ENCODE measurements at places on chromosomes 4 and X.

DNA sequence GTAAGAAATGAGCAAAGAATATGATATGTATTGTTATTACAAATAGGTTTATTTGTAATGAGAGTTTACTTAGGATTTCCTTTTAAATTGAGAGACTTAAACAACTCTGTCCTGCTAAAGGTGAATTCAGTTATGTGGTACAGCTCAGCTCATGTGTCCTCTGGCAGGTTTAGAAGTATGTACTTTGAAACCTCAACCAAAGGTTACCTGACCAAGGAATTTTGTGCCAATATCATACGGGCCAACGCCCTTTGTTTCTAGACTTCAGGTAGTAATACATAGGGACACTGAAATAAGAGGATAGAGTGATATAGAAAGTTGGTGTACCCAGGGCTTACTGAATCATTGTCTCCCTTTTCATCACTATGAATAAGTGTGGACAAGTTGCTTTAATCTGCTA lies 25.7 kb downstream of the SLAIN2 start:
- no peak for DNase-seq

- no peak for DNase-seq
Observed at GRCh38 chr4:7244331-7244665, 52.0 kb downstream of the SORCS2 start.

DNA sequence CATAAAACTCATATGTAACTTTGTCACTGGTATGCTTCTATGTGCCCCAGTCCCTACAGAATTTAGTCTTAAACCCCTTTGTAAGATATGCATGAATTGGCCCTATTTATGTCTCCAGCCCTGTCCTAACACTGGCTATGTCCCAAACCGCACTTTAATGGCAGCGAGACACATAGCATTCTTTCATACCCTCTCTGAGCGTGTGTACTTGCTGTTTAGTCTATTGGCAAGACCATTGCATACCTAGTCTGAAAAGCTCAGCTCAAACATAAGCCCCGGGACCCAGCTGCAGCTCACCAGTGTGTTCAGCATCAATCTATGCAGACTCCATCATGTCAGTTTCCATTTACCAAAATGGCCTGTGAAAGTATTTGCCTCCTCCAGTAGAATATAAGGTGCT lies 1018.4 kb upstream of the TENM3 start:
- DNase-seq = no peak

GRCh38 chrX:103376118-103376978 lies at the start of gene BEX3:
BEX3 (plus strand) TSS chrX:103376538; CDS start chrX:103377522, 984 bp downstream.
- peak; percentile 25 for DNase-seq

GRCh38 chrX:118839334-118839958 lies 15.8 kb downstream of the ZCCHC12 start:
- DNase-seq = no peak

DNA sequence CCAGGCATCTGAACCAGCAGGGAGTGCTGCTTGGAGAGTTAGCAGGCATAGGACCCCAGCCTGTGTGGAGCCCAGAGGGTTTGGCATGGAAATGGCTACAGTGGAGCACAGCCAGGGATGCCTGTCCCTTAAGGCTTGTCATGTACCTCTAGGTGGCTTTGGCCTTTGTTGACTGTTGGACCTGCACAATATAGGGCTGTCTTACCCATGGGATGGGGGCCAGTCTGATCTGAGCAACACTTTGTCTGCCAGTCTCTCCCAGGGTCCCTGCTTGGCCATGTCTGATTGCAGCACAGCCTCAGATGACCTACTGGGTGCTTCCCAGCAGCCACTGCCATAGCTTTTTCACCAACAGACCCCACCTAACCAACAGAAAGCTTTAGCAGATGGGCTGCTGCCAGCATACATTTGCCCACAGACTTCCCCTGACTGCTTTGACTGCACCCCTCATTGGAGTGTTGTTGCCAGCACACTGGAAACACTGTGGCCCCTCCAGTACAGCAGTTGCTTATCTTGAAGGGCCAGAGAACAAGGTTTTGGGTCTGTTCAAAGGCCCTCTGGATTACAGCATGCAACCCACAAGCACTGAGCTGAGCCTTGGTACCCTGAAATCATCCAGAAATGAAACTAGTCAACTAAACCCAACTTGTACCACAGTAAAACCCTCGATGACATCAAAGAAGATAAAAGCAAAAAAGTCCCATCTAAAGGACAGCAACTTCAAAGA lies 22.1 kb downstream of the ANAPC10 start:
- DNase-seq = no peak

DNA sequence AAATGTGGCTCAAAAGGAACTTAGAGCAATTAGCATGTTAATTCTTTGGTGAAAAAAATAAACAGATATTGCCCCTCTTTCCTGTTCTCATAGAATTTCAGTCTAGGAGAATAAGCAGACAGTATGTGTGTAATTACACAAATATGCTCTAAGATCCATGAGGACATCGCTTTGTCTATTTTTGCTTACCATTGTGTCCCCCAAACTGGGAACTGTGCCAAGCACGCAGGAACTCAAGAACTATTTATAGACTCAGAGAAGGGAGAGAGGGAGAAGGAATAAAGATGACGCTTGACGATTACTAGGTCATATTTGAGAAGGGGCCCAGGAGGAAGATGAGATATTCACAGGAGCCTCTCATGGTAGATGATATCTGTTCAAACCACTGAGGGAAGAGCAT lies 692.6 kb downstream of the RAB28 start:
- DNase-seq = no peak

GRCh38 chr4:138775890-138776289 lies 239.7 kb upstream of the NOCT start:
- no peak for DNase-seq

- no peak for DNase-seq
Observed at GRCh38 chr4:153221783-153222706, 17.8 kb downstream of the TRIM2 start.

DNA sequence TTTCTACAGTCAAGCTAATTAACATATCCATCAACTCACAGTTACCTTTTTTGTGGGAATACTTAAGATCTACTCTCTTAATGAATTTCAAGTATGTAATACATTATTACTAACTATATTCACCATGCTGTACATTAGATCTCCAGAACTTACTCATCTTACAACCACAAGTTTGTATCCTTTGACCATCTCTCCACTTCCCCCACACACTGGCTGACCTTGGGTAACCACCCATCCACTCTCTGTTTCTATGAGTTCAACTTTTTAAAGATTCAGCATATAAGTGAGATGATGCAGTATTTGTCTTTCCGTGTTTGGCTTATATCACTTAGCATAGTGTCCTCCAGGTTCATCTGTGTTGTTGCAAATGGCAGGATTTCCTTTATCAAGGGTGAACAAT lies 30.5 kb upstream of the MAGED1 start:
- DNase-seq = no peak

- no peak for DNase-seq
Observed at GRCh38 chr4:129344058-129344457, 248.1 kb downstream of the C4orf33 start.

DNA sequence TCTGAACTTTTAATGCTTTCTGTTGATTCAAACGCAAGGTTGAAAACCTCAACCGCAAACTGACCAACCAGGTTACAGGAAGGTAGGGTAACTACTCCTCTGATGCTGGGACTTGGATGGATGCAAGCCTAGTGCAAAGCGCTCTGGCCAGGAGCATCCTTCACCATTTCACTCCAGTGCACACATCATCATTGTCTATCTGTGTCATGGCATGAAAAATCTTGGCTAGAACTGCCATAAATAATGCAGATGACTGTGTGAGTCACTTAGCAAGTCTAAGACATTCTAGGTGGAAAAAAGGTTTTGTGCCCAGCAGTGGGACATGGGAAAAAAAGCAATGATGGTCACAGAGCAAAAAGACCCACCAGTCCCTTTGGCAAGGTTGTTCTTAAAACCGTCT lies 10.9 kb downstream of the ADGRA3 start:
- DNase-seq = no peak

DNA sequence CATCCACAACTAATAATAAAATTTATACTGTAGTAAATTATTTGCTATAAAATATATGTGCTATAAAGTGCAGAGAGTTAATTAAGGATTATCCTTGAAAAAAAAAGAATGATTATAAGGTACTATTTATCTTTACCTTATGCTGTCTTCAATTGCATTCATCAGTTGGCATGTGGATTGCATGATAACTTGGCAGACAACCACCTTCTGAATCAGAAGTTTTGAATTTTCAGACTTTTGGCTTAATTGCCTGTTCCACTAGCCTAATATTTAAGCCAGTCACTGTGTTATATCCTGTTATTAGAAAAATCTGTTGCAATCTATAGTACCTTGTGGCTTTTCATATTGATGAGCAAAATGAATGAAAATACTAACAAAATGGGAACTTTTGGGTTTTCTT lies 1040.3 kb upstream of the PCDH10 start:
- DNase-seq = no peak

- no peak for DNase-seq
Observed at GRCh38 chrX:30863974-30864373, 25.1 kb downstream of the TAB3 start.

DNA sequence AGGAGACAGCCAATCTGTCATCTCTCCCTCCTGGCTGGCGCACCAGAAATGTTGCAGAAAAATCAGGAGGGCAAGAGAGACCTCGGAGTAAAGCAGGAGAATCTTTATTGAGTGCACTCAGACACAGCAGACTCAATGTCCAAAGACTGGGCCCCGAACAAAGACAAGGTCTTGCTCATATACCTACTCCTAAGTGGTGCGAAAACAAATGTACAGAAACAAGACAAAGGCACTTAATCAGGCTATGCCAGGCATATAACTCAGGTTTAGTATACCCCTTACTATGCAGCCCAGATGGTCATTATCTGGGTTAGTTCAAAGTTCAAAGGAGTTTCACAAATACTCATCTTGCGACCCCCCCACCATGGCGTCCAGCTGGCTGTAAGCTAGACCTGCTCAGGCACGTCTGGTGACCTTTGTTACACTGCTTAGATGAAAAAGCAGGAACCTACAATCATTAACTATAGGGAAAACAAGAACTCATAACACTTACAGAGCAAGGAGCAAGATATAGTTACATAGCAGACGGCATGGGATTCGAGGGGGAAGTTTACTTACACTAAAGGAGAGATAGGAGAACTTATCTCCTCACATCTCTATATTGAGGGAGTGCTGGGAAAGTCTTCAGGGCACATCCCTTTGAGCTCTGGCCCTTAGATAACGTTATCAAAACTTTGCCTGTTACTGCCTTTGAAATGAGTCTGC lies 27.5 kb downstream of the SULT1E1 start:
- DNase-seq = no peak

GRCh38 chr4:61447918-61448317 lies 247.8 kb downstream of the ADGRL3 start:
- no peak for DNase-seq

DNA sequence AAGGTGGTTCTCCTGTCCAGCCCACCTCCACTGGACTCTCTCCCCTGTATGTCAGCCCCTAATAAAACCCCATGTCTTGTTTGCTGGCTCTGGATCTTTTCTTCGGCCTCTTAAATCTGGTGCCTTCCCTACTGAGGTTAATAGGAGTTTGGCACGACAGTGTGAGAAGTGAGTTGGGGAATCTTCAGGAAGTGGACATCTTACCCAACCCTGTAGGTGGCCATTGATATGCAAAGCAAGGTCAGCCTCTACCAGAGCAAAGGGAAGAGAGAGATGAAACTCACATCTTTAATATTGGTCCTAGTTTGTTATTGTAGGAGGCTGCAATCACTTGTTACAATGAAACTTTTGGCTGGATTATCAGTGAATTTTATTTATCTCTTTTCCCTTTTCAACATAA lies 111.7 kb downstream of the CHRDL1 start:
- no peak for DNase-seq

GRCh38 chrX:42090395-42090794 lies 167.0 kb upstream of the CASK start:
- no peak for DNase-seq

DNA sequence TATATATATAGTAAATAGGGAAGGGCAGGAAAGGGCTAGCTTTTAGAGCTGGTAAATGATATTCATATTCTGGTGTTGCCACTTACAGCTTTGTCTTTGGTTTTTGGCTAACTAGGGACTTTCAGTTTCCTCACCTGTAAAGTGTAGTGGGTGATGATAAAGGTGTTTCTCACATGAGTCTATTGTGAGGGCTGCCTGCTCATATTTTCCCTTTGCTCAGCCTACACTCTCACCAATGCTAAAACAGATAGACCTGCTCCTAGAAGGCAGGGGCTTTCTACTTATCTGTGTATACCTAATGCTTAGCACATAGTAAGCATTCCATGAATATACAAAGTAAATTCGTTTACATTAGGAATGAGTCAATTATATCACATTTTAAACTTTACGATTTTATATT lies 137.2 kb upstream of the HS3ST1 start:
- no peak for DNase-seq

DNA sequence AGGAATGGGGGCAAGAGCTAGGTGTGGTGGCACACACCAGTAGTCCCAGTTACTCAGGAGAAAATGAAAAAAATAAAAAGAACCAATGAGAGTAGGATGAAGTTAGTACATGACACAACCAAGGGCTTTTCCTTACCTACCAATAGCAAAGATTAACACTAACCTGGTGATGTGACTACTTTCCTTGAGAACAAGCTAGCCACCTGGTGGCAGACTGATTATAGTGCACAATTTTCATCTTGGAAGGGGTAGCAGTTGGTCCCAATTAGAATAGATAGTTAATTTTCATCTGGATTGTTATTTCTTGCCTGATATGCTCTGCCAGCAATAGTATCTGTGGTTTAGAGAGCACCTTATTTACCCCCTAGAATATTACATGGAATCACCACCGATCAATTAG lies 1216.8 kb upstream of the PABPC4L start:
- DNase-seq = no peak

Measured in NCI-H1417 treated with DMSO at 0.1 percent for 48 hours (cell line).